ENCODE measurements at places on chromosomes 4 and X.

GRCh38 chr4:143344041-143344440, 7.4 kb downstream of the GAB1 start:
- no peak for DNase-seq

- DNase-seq: no peak
These were observed 291.5 kb upstream of the GALNTL6 start for GRCh38 chr4:171521726-171522125.

DNA sequence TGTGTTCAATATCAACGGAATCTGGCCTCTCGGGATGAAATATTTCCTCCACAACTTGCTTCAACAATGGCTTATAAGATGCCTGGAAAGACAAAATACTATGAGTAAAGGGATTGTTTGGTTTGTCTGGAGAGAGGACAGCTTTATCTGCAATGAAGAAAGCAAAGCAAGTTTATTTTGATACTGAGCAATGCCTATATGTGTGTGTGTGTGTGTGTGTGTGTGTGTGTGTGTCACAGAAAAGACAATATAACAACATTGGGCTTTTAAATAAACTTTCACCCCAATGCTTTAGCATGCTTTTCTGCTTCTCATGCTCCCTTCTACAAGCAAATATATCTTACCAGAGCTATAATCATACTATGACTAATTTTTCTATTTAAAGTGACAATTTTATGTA, 45.4 kb downstream of the RASL11B start:
- no peak for DNase-seq

DNA sequence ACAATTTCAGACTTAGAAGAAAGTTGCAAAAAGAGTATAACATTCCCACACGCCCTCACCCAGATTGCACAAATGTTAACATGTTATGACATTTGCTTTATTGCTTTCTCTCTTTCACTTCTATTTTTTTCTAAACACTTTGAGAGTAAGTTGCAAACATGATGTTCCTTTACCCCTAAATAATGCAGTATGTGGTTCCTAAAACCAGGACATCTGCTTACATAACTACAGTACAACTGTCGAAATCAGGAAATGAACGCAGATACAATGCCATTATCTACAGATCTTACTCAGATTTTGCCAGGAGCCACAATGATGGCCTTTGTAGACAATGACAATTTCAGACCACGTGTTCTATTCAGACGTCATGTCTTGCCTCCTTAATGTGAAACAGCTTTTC, 22.4 kb downstream of the SH3TC1 start:
- DNase-seq: no peak

Measured in stimulated activated CD8-positive, alpha-beta memory T cell treated with anti-CD3 and anti-CD28 coated beads, Interleukin-4, amount 100 ng/mL, for 48 hours (primary cell).